ENCODE measurements at places on chromosomes 3 and 15. TPM values are rescaled to one million over a fixed set of nuclear protein-coding genes. Genes with fewer than 3 reads are reported as not detected.

GRCh38 chr3:108393128-108393900, 97.0 kb downstream of the HHLA2 start:
- H3K36me3 ChIP-seq: no peaks in the 10 kb centered on the region
- DNase-seq: no peak
- H3K4me1 ChIP-seq: peaks cover 24% of the 10 kb centered on the region
- H3K4me3 ChIP-seq: no peak overlapping the region

- H3K27me3 ChIP-seq: peaks cover 5% of the 10 kb centered on the region
- peaks cover 12% of the 10 kb centered on the region for H3K36me3 ChIP-seq
- H3K4me3 ChIP-seq: no peak overlapping the region
- no peak overlapping the region for H3K27ac ChIP-seq
- no peak for DNase-seq
Observed at GRCh38 chr3:49536875-49537533, 17.3 kb upstream of the BSN start.

DNA sequence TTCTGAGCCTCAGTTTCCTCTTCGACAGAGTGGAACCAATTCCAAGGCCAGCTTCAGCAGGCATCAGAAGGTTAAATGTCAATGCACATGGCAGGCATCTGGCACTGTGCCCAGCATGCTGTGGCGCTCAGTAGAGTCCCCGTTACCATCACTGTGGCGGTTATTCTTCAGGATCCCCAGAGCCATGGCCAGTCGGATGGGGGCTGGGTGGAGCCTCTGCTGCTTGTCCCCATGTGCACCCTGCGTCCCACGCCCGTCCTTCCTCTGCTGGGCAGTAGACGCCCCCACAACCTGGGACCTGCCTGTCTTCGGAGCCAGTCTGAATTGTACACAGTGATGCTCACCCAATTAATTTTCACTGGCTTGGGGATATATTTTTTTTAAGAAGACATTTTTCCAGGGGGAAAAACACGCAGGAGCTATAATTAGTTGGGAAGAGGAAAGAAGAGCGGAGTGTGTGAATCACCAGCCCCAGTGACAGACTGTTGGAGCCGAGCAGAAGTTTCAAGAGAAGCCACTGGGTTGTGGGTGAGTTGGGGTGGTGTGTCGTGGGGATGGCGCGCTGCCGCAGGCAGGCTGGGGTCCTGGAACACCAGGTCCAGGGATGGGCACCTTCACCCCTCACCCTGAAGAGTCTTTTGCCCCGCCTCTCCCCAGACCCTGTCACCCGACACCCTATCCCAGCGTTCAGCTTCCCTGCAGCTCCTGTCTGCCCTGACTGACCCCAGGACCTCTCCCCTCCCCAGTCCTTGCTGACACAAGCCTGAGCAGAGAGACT, 26.8 kb upstream of the RPL29 start:
- no peaks in the 10 kb centered on the region for H3K27me3 ChIP-seq
- H3K4me1 ChIP-seq: peaks cover 9% of the 10 kb centered on the region
- no peak for DNase-seq
- no peaks in the 10 kb centered on the region for H3K36me3 ChIP-seq
- no peak overlapping the region for H3K4me3 ChIP-seq
- no peak overlapping the region for H3K27ac ChIP-seq

Gene ANKRD34C
- total RNA-seq: not detected

DNA sequence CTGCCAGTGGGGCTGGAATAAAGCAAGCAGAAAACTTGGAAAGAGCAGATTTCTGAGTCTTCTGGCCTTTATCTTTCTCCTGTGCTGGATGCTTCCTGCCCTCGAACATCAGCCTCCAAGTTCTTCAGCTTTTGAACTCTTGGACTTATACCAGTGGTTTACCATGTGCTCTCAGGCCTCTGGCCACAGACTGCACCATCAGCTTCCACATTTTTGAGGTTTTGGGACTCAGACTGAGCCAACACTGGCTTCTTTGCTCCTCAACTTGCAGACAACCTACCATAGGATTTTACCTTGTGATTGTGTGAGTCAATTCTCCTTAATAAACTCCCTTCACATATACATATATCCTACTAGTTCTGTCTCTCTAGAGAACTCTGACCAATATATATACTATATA, 706.6 kb downstream of the NR2F2 start:
- DNase-seq: no peak
- no peaks in the 10 kb centered on the region for H3K27me3 ChIP-seq
- 0 out of 2 replicates have a peak, but pooled peaks cover 6% of the 10 kb centered on the region for H3K36me3 ChIP-seq
- no peak overlapping the region for H3K27ac ChIP-seq

Gene STAB1
- total RNA-seq: 2.6 TPM

GRCh38 chr3:30495172-30496065, 111.0 kb upstream of the TGFBR2 start:
- H3K4me3 ChIP-seq: no peak overlapping the region
- peaks cover 30% of the 10 kb centered on the region for H3K4me1 ChIP-seq
- no peak for DNase-seq
- no peak overlapping the region for H3K27ac ChIP-seq

DNA sequence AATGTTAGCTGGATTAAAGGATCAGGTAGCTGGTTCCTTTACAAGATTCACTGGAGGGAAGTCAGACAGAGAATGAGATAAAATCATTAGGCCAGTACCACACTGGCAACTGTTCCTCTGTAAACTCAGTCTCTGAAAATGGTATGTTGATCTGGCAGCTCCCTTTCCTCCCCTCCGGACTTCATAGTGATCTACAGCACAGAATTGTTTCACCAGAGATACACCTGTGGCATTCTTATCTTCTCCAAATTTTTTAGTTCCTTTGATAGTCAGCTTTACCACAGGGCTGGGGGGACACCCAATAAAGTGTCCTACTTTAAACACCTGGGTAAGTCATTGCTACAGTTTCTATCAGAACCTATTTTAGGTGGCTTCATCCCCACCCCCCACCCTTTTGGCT, 304.3 kb upstream of the KCNH8 start:
- H3K4me3 ChIP-seq: no peak overlapping the region
- DNase-seq: no peak
- peaks cover 31% of the 10 kb centered on the region for H3K4me1 ChIP-seq
- H3K27ac ChIP-seq: peak overlapping the region; percentile 32
- H3K27me3 ChIP-seq: no peaks in the 10 kb centered on the region

DNA sequence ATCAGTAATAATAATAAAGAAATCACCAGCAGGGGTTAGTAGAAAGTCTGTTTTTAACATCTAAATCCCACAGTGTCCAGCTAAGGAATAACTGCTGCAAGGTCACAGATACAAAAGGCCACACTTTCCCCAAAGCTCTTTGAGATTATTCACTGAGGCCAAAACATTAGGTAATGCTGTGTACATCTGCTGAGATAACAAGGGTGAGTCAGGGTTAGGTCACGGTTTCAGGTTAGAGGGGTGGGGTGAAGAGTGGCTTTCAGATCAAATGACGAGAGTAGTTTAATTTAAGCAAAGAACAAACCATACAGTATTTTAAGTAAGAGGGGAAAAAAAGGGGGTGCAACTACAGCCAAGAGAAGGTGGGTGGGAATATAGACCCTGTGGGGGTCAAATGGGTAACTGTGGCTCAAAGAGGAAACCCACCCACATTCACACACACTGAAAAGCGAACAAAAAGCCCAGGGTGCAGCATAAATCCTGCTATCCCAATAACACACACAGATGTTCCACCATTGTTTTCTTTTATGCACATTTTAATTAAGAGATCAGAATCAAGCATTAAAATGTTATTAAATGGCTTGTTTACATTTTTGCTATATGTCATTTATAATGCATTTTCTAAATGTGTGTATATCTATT, 412.9 kb downstream of the TIGIT start:
- peaks cover 26% of the 10 kb centered on the region for H3K4me1 ChIP-seq
- DNase-seq: no peak
- H3K36me3 ChIP-seq: no peaks in the 10 kb centered on the region
- H3K27me3 ChIP-seq: no peaks in the 10 kb centered on the region
- H3K27ac ChIP-seq: no peak overlapping the region
- no peak overlapping the region for H3K4me3 ChIP-seq

Gene XCR1
- 0.02 TPM for total RNA-seq

GRCh38 chr3:168989396-168989795, 674.1 kb downstream of the MECOM start:
- H3K4me1 ChIP-seq: peaks cover 8% of the 10 kb centered on the region
- no peak overlapping the region for H3K4me3 ChIP-seq
- no peak overlapping the region for H3K27ac ChIP-seq
- DNase-seq: no peak
- no peaks in the 10 kb centered on the region for H3K36me3 ChIP-seq

Measured in WTC11 (cell line).